ENCODE measurements at places on chromosomes 1 and 21. TPM values are rescaled to one million over a fixed set of nuclear protein-coding genes. Genes with fewer than 3 reads are reported as not detected.

GRCh38 chr1:22754824-22755223 is 44.2 kb downstream of the EPHB2 start:
- DNase-seq: no peak

The PTPN7 gene
- total RNA-seq: 4.2 TPM

GRCh38 chr1:184970691-184971161 is 3.6 kb downstream of the NIBAN1 start:
- DNase-seq: no peak

DNA sequence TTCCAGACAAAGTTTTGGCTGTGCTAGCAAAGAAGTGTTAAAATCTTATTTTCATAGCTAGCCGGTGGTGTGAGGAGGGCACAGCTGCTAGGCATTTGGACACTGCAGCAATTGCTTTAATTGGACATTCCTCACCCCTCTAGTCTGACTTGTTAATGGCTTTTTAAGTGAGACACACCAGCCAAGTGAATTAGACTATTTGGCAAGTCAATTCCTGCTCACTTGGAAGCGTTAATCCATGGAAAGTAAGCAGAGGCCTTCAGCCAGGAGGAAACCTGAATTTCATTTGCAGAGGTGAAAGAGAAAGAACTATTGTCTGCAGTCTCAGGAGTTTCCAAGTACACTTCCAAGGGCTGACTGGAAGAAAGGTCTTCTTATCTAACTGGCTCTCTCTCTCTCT is 175.7 kb downstream of the ST6GALNAC3 start:
- DNase-seq: no peak

- DNase-seq: no peak
These were observed 58.5 kb downstream of the LPAR3 start for GRCh38 chr1:84834419-84835064.

GRCh38 chr21:44199448-44199847 is 41.3 kb downstream of the ICOSLG start:
- no peak for DNase-seq

GRCh38 chr1:78718566-78718965 is 68.9 kb downstream of the IFI44 start:
- DNase-seq: no peak

DNA sequence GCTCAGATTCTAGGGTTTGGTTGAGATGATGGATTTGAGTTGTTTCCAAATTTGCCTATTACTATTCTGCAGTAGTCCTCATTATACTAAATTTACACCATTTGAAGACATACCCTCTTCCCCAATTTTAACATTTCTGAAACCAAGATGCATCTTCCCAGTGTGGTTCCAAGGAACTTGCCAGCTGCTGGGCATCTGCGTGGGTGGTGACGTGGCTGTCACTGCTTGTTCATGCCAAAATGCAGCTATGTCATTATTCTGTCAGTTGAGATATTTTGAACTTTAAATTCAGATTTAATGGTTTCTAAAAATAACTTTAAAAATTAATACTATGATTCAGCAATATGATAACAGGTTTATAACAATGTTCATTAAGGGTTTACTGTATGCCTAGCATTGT is 1.2 kb downstream of the ZFP69 start:
- DNase-seq: no peak

GRCh38 chr1:46547481-46548383 is 3.7 kb downstream of the KNCN start:
- DNase-seq: no peak

The NDC1 gene
- 18.4 TPM for total RNA-seq

The OR2T6 gene
- total RNA-seq: not detected

DNA sequence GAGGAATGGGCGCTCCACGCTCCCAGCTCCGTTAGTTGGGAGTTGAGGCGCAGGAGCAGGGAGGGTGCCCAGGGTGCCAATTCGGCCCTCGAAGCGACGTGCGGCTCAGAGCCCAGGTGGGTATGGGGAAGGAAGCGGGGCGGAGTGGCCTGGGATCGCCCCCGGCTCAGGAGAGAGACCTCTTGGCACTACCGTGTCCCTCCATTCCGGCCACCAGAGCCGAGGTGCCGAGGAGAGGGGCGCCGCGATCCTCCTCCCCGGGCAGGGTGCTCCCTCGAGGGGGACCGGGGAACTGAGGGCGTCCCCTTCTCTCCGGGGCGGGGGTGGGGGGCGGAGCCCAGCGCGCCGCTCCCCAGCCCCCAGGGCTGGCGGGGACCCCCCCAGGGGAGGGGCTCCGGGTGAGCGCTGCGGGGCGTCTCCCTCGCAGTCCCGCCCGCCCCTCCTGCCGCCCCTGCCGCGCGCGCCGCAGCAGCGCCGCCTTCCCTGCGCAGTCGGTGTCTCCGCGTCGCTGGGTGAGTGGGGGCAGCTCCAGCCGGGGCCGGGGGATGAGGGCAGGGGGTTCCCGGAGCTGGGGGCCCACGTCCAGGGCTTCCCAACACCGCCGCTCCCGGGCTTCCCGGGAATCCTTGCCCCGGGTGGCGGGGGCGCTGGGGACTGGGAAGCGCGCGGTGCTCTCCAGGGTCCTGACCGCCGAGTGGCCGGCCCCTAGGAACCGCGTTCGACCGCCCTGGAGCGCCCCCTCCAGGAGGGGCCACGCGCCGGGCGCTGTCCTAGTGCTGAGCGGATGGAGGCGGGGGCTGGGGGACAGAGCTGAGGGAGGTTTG is at the start of gene HPCA:
TSS of gene HPCA (plus strand) at position 488 of the 824 bp plus-strand sequence. CDS start 2,408 bp downstream, outside the sequence.
- no peak for DNase-seq

- DNase-seq: no peak
These were observed 46.0 kb upstream of the SIPA1L2 start for GRCh38 chr1:232675898-232676297.

DNA sequence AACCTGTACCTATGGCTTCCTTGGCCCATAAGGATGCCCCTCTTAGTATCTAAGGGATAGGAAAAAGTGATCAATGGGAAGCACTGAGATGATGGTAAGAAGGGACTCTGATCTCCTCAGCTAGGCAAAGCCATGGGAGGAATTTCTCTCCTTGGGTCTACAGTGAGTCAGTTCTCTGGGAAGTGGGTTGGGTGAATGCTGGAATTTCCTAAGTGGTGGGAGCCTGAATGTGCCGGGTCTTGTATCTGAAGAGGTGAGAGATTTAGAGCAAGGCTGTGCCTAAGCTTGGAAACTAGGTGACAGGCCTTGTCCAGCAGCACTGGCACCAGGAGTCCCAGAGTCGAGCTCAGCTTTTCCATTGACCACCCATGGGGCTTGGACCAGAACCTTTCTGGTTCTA is 96.3 kb upstream of the SLC2A1 start:
- no peak for DNase-seq

GRCh38 chr1:205907794-205908193 is 35.5 kb downstream of the SLC26A9 start:
- no peak for DNase-seq

The RAVER2 gene
- 17.0 TPM for total RNA-seq

GRCh38 chr1:19877821-19878636 is 4.2 kb upstream of the OTUD3 start:
- DNase-seq: peak; percentile 30
